GM20000 (cell line): ENCODE measurements at places on chromosomes 7 and 10.

- DNase-seq = no peak
These were observed 275.3 kb downstream of the ADARB2 start for GRCh38 chr10:1462032-1462431.

DNA sequence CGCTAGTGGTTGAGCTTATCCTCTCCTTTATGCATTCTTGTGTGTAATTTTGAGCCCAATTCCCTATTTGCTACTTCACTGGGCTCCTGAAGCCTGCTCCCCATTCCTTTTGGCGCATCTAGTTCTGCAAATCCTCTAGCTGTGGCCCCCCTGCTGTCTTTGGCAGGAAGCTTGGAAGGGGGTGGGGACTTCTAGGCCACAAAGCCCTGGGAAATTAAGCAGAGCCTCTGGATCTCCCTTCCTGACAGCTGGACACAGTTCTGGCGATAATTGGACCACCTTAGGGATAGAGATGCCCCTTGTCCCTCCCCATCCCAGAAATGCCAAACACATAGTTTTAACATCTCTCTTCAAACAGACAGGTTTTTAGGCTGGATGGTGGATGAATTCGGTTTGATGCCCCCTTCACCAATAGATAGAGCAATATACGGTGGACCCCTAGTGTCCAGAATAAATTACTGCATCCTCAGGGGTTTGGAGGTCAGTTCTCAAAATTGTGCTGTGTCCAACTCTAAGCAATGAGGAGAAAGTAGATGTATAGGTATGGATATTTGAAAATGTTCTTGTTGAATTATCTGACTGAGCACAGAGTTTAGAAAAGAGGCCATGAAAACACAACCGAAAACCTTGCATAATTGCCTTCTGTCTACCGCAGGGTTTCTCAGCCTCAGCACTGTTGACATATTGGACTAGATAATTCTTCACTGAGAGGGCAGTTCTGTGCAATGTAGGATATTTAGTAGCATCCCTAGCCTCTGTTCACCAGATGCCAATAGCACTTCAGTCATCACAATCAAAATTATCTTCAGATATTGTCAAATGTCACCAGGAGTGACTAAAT lies 75.5 kb downstream of the PAPSS2 start:
- peak; percentile 55 for DNase-seq

DNA sequence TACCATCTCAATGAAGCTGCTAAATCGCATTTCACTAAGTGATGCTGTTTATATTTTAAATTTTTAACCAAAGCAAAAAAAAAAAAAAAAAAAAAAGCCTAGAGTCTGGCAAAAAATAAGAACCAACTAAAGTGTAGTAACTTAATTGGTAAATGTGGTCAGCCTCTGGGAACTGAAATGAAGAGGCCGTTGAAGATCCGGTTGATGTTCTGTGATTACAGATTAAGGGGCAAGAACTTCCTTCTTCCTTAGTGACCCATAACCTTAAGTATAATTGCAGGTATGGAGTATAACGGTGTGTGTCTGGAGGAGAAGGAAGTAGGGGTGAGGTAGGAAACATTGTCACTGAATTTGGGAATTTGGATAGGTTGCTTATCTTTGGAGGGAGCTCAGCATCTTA lies 7.7 kb upstream of the SRGN start:
- no peak for DNase-seq

- DNase-seq = peak; percentile 23
These were observed 149.8 kb downstream of the XPNPEP1 start for GRCh38 chr10:109773288-109774120.

DNA sequence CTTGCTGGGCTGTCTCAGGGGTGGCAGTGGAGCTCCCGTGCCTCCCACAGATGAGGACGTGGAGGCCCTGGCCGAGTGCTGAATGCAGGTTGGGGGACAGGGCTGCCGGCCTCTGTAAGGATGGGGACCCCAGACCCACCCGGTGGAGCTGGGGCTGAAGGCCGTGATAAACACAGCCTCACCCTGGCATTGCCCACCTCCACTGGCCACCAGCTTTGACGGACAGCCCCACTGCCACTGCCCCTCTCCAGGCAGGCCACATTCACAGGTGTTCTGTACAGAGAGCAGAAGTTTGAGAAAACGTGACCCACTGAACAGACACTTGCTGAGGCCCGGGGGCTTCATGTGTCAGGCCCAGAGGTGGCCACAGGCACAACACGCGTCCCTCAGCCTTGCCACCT lies 126.2 kb downstream of the LHPP start:
- no peak for DNase-seq

DNA sequence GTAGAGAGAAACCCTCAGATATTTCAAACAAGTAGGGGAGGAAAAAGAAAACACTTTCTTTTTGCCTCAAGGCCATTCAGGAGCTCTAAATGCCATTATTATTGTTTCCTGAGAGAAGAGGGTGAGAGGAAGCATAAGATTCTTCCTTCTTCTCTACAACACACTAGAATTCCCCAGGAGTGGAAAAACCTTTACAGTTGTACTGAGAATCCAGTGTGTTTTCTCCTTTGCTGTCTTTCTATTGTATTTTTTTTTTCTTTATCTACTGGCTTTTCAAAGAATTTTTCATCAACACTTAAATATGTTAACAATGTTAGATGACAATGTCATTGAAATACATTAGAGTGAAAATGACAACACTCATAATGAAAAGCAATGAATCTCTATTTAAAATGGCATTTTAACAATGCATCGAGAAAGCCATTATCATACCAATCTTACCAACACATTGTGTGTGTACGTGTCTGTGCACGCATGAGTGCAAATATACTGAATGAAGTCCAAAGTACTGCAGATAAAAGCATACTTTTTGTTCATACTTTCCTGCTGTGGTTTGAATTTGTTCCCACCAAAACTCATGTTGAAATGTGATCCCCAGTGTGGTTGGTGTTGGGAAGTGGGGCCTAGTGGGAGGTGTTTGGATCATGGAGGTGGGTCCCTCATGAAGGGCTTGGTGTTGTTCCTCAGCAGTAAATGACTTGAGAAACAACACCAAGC lies 24.2 kb upstream of the MACC1 start:
- DNase-seq = no peak

DNA sequence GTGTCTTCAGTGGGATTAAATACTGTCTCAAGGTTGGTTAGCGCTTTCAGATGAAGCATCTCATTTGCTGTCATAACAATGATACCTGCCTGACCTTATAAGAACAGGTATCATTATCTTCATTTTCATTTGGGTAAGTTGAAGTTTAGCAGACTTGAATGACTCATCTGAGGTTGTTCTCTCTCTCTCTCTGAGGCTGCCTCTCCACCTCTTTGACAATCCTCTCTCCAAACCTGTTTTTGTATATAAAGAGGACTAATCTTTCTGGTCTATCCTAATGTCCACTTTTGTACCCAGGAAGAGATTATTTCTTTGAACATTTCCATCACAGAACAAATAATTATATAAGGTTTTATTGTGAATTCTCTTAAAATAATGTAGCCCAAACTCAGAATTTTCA lies 291.4 kb downstream of the KLF6 start:
- DNase-seq = no peak

- no peak for DNase-seq
These were observed 40.4 kb downstream of the CNNM1 start for GRCh38 chr10:99369551-99369950.

DNA sequence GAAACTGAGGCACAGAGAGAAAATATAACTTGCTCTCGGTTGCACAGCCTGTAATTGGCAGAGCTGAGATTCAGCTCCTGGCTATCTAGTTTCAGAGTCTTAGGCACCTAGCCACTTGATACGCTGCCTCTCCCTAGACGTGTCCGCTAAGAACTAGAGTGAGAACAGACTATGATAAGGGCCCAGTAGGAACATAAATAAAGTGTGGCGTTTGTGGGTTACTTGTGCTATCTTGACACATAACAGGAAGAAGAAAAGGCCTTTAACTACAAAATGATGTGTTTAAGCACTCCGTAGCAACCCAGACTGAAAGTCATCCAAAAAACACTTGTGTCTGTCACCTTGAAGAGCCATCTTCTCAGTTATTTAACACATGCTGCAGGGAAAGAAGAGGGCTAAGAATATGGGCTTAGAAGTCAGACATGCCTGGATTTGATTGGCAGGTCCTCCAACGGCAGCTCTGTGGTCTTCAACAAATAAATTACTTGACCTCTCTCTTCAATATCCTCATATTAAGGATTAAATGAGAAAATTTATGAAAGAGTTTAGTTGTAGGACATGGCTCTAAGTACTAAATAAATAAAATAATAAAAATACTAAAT lies 96.2 kb downstream of the SGMS1 start:
- no peak for DNase-seq

- peak; percentile 26 for DNase-seq
These were observed 1.3 kb upstream of the GFRA1 start for GRCh38 chr10:116274064-116274904.

DNA sequence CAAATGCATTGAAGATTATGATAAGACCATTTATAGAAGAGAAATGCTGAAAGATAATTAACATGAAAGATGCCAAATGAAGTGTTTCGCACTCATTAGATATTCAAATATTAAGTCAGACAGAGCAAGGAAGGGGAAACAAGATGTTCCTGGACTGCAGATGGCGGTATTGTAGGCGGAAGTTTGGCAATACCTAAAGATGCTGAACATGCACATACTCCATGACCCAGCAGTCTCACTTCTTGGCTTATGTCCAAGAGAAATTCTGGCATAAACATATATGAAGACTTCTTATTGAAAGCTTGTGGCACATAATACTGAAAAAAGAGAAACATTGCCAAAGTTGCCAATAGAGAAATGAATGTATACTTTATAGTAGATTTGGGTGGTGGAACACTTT lies 325.4 kb upstream of the SEMA3C start:
- no peak for DNase-seq

- no peak for DNase-seq
These were observed 17.9 kb downstream of the CAMK1D start for GRCh38 chr10:12367272-12367671.

GRCh38 chr10:29828440-29828894 lies 193.7 kb upstream of the SVIL start:
- no peak for DNase-seq

GRCh38 chr7:6012355-6013104 lies 3.5 kb downstream of the AIMP2 start:
- DNase-seq = no peak

- no peak for DNase-seq
These were observed 167.6 kb upstream of the INSYN2A start for GRCh38 chr10:127364034-127364433.

- DNase-seq = no peak
These were observed 100.1 kb downstream of the FOXL3 start for GRCh38 chr7:389911-390601.

GRCh38 chr7:87148332-87148955 lies 3.8 kb upstream of the DMTF1 start:
- no peak for DNase-seq

- no peak for DNase-seq
These were observed 663.1 kb upstream of the GHITM start for GRCh38 chr10:83476211-83476610.

- no peak for DNase-seq
These were observed 25.3 kb upstream of the CUX1 start for GRCh38 chr7:101792051-101792681.

GRCh38 chr7:44449584-44449928 lies 40.9 kb downstream of the NUDCD3 start:
- no peak for DNase-seq

DNA sequence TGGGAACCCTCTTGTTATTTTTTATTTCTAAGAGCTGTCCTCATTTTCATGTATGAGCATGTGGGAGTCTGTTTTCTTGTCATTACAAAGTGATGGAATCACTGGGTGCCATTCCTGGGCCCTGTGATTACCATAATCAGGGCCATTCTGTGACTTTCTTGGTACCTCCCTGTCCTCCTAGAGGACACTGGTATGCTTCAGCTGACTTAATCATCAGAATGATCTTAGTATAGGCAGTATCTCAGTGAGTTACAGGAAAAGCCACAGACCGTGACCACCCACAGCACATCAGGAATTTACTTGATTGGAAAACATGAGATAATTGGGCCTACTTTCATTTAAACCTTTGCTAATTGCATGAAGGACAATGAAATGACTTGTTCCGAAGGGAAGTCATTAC lies 7.2 kb downstream of the NOM1 start:
- no peak for DNase-seq

GRCh38 chr10:52135101-52135500 lies 179.0 kb upstream of the DKK1 start:
- DNase-seq = no peak

DNA sequence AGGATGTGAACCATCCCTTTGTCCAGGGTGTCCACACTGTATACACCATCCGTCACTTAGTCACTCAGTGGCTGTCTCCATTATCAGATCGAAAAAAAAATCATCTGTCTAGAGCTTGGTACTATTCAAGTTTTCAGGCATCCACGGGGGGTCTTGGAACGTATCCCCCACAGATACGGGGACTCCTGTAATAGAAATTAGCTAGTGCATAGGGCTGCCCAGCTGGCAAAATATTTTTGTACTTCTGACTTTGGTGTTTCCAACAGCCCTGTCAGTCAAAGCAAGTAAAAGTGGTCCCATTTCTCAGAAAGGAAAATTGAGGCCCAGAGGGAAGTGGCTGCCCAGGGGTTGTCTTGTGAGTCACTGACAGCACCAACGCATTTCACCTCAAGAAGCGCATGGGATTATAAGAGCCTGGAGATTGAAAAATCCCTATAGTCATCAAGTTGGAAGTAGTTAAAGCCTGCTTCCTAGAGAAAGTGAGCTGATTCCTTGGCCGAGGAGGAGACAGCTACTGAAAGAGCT lies 52.1 kb upstream of the SLC29A3 start:
- no peak for DNase-seq

GRCh38 chr10:61356354-61356753 lies 96.8 kb downstream of the TMEM26 start:
- DNase-seq = no peak

- no peak for DNase-seq
These were observed 22.2 kb downstream of the SFMBT2 start for GRCh38 chr10:7388602-7389001.

- DNase-seq = no peak
These were observed 26.2 kb downstream of the PALD1 start for GRCh38 chr10:70504521-70505358.

- DNase-seq = no peak
These were observed 35.9 kb downstream of the ACSM6 start for GRCh38 chr10:95229724-95230627.
